Stimulated activated CD4-positive, alpha-beta T cell treated with anti-CD3 and anti-CD28 coated beads, TNF-alpha, amount 100 ng/mL, for 24 hours (primary cell): ENCODE measurements at places on chromosomes 16 and 17.

DNA sequence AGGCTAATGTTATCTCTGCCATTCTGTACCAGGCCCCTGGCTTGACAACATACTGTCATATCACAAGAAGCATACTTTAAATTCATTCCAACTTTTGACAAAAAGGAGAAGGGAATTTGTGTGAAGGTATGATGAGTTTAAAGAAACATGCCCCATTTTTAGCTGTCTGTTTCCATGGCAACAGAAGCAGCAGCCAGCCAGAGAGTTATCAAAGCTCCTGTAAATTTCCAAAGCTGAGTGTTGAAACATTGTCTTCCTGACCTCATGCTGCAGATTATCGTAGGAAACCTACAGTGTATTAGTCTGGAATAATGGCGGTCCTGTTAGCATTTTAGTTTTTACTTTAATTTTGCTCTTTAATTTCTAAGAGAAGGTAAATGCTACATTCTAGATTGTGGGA is 124.9 kb downstream of the MRTFB start:
- DNase-seq = no peak

DNA sequence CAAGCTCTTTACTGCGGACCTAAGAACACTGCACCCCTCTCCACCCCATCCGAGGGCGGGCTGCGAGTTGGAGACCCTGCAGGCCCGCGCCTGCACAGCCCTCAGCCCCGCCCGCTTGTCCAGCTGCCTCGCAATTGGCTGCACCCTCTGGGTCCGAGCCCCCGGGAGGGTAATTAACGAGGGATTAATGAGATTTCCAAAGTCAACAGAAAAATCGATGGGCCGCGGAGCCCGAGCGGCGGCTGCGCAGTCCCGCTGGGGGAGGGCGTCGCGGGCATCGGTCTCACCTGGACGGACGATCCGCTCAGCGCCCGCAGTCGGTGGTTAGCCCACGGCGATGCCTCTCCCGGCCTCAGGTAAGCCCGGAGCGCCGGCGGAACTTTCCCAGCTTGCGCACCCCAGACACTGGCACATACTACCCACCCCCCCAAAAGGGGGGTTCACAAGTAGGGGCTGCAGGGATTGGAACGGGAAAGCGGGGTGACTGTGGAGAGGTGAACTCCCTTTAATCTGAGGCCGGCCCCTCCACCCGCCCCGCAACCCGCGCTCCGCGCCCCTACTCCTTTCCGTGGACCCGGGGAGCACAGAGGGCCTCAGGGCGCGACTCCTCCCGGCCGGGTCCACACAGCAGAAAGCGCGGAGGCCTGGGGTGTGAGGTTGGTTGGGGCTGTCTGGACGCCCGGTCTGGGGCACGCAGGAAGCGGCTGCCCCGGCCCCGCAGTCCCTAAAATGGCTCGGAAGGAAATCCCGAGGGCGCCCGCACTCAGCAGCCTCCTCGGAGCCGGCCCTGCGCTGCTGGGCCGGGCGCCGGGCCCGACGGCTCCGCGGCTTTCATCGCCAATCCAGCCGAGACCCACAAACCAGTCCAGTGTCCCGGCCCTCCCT is at the start of gene OTOP3:
Gene OTOP3, plus strand, starts transcription at position 314 of the 885 bp plus-strand sequence. Its CDS starts 24 bp downstream, at position 338.
- DNase-seq = no peak

GRCh38 chr16:84617791-84618580 is at the start of gene COTL1:
Gene COTL1, minus strand, starts transcription at chr16:84618078. Its CDS starts 164 bp downstream, at chr16:84617914.
- DNase-seq = peak; percentile 93

- DNase-seq = no peak
These were observed 36.5 kb upstream of the TOB1 start for GRCh38 chr17:50902372-50903353.

- DNase-seq = no peak
These were observed 2.5 kb downstream of the STAT5B start for GRCh38 chr17:42273474-42274252.

GRCh38 chr16:24995469-24995868 is 19.7 kb downstream of the ARHGAP17 start:
- DNase-seq = no peak

DNA sequence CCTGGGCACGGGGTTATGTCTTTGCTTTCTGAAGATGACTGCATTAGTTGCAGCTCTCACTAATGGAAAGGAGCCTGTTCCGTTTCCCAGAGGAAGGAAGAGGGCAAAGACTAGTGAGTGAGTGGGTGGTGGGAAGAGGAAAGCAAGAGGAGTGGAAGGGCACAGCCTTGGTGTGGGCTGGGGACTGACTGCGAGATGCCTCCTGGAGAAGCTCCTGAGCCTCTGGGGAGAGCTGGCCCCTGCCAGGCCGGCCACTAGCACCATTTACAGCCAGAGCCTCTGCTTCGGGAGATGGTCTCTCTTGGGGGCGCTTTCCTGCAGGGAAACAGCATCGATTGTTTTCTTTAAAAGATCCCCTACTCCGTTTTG is 825 bp upstream of the RHBDL3 start:
- DNase-seq = no peak

- DNase-seq = no peak
These were observed at the start of gene NUPR1 for GRCh38 chr16:28538733-28539596. Gene NUPR1, minus strand, starts transcription at chr16:28538974. Its CDS starts 67 bp downstream, at chr16:28538907.

DNA sequence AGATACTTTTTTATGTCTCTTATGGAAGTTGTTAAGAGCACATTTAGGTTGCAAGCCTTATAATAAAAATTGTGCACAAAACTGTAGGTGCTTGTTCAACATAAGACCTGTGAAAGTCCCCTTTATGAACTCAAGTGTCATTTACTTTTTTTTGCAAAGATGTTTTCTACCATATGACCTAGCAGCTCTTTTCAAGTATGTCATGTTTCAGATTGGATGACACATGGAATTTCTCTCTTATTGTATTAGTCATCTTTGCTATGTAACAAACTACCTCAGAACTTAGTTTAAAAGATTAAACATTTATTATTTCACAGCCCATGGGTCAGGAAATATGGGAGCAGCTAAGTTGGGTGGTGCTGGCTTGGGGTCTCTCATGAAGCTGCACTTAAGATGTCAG is 57.9 kb downstream of the PHKB start:
- DNase-seq = no peak

DNA sequence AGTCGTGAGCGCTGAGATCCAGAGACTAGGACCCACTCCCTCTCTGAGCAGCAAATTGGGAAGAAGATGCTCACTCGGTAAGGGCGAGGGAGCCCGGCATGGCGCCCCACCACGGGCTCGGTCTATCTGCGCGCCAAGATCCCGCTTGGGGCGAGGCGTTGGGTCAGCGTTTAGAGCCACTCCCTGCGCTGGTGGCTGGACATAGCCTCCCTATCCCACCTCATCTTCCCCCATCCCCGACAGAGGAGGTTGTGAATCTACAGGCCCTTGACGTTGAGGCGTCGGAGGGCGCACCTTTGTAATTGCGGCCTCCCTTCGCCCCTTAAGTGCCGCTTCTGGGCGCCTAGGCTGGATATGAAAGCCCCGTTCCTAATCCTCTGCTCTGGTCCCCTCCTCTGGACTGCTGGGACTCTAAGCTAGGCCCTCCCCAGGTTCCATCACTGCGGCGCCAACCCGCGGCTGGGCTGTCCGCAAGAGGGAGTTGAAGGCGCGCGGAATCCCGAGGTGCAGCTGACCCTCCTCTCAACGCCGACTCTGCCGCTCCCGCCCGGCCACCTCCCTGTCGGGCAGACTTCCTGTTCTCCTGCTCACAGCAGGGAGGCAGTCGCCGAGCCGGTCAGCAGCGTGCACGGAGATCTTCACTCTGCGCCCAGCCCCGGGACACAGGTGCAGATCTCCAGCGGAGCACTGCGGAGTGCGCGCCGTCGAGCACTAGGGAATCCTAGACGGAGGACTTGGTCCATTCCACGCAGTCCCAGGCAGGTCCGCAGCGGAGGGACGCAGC is 16.1 kb upstream of the HOXB9 start:
- DNase-seq = no peak

DNA sequence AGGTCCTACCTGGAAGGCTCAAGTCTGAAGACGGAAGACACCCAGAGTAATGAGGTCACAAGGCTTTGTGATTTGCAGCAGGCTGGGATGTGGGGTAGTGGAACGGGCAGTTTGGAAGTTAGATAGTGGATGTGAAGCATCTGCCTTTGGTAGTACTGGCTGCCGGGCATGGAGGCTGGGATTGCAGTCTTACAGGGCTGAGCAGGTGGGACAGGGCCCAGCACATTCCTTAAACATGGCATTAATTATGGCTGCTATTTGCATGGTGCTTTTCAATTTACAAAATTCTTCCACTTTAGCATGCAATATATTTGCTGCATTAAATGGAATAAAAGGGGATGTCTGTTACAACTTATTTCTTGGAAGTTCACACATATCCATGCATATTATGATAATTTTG is 161.2 kb downstream of the UTP18 start:
- DNase-seq = no peak

GRCh38 chr17:28573966-28574480 is 2.7 kb downstream of the ALDOC start:
- DNase-seq = no peak

DNA sequence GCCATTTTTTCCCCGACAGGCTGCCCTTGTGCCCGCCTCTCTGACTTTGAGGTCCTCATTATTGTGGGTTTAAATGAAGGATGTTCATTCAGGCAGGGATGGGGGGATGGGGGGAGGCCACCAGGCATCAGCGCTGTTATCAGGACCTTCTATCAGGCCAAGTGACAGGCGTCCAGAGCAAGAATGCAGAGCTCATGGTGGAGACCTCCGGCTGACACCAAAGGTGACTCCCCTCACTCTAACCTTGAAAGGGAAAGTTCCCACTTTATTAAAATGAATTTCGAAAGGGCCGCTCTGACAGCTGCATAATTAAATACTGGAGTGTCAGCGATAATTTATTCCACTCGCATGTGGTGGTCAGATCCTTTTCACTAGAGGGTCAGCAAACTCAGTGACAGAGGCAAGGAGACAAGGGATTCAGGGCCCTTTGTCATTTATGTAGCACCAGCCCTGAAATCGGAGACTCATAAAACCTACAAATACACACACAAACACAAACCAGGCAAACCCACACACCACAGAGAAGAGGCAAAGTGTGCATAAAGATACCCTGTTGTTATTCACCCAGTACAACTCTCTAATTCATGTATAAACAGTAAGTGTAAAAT is 436.0 kb downstream of the MAF start:
- no peak for DNase-seq

DNA sequence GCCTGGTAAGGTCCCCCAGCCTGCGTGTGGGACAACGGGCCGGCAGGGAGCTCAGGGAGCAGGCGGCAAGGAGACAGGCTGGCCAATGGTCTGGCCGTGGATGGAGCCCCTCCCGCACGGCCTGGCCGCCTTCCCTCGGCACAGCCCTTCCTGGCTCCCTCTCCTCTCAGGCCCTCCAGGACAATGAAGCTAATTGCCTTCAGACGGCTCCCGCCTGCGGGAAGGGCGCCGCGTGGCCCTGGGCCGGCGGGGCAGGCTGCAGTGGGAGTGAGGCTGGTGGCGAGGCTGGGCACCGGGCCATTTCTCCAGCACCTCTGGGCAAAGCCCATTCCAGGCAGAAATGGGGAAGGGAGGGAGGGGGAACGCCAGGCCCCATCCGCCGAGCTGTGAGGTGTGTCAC is 50.9 kb downstream of the ENGASE start:
- no peak for DNase-seq

GRCh38 chr16:22318690-22319358 is 21.6 kb downstream of the POLR3E start:
- peak; percentile 35 for DNase-seq

GRCh38 chr17:35479271-35479670 is 30.7 kb upstream of the SLFN13 start:
- no peak for DNase-seq

- DNase-seq = no peak
These were observed 88.0 kb downstream of the LITAF start for GRCh38 chr16:11498683-11499082.

DNA sequence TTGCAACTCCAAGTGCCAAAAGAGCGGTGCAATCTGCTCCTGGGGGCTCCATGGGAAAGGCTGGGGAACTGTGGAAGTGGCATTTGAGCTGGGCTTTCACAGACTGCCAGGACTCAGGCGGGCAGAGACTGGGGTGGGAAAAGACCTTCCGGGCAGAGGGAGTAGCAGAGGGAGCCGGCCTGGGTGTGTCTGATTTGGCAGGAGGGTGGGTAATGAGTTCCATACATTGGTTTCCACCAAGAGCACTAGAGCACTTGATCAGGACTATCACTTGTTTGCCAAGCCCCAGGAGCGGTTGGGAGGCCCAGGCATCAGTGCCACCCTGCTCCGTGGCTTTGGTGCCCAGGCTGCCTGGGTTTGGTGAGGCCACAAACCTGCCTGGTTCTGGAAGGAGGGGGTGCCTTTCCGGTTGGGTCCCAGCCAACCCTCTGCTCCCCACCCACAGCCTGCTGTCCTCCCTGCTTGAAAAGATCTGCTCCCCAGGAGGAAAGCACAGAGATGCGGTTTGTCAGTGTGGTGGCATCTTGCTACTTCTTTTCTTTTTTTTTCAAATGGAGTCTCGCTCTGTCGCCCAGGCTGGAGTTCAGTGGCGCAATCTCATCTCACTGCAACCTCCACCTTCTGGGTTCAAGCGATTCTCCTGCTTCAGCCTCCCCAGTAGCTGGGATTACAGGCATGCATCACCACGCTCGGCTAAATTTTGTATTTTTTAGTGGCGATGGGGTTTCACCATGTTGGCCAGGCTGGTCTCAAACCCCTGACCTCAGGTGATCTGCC is 3.5 kb upstream of the TRIM47 start:
- DNase-seq = no peak

- no peak for DNase-seq
These were observed 13.6 kb upstream of the DHRS7B start for GRCh38 chr17:21113049-21113690.

DNA sequence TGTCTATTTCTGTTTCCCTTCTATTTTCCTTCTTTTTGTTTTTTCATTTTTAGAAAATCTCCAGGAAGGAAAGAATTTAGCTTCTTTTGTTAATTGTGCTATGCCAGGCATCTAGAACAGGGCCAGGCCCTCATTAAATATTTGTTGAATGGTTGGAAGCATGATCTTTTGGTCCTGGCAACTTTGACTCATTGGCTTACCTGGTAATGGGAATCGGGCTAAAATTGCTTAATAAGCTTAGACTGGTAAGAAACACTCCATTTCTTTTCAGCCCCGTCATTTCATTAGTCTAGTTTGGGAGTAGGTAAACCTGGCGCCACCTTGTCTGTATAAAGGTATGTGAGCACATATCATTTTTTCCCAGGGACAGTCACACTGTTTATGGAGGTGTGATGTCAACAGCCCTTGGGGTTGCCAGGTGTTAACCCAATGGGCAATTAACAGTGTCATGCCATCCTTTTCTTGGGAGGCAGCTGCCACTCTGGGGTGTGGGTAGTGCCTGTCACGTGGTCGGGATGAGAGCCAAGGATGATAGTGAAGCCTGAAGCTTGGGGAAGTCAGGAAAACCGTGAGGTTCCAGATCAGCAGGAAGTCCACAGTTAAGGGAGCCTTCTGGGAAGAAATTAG is 9.5 kb upstream of the NDEL1 start:
- no peak for DNase-seq
